ENCODE measurements at places on chromosomes 4 and X.

GRCh38 chr4:56427179-56427578 is 8.2 kb downstream of the PPAT start:
- DNase-seq, result no peak

GRCh38 chr4:45121426-45121975 is 395.1 kb upstream of the GNPDA2 start:
- no peak for DNase-seq

DNA sequence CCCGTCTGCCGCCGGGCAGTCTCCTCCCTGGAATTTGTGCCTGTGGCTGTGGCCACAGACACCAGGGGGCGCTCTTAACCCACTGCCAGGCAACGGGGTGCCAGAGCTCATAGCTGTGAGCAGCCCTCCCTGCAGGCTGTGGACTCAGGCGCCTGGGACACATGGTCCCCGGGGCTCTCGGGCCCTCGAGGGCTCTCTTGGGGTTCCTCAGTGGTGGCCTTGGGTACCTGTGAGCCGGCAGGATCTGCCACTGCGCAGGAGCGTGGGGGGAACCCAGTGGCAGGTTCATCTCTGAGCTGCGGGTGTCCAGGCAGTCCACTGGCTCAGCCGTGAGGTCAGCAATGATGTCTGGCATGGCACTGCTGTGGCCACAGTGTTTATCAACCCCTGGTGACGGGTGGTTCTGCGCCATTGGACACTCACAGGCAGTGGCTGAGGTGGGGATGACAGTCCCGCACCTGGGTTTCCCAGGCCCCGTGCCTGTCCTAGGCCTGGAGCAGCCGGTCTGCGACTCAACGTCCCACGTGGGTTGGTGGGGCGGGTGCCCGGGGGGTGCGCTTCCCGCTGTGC is 37.2 kb downstream of the PCGF3 start:
- DNase-seq, result no peak

DNA sequence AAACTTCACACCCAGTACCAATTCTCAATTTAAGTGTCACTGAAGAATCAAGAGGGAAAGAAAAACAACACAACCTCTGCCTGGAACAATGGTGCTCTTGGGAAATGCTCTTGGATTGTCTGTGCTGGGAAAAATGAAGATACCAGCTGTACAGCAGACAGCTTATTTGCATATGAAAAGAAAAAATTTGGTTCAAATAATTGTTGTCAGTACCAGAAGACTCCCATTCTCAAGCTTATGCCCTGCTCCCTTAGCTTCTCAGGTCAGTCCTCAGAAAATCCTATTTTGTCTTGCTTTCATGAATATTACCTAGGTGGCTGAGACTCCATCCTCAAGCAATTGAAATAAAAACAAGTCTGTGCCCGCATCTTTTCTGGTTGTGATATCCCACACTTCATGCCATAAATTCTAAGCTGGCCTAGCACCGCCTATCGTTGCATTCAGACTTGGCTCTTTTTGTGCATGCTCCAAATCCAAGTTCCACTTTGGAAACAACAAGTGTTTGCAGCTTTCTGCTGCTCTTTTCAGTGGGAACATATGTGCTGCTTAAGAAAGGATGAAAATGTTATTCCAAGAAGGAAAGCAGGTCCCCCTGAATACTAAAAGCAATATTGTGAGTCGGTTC is 431.6 kb downstream of the INPP4B start:
- no peak for DNase-seq

- no peak for DNase-seq
Measured at GRCh38 chrX:44927398-44927797, 54.4 kb downstream of the KDM6A start.

GRCh38 chrX:150361070-150361776 is 1.9 kb upstream of the MAMLD1 start:
- DNase-seq, result no peak

- DNase-seq, result no peak
Measured at GRCh38 chrX:28015993-28016392, 34.7 kb upstream of the DCAF8L1 start.

DNA sequence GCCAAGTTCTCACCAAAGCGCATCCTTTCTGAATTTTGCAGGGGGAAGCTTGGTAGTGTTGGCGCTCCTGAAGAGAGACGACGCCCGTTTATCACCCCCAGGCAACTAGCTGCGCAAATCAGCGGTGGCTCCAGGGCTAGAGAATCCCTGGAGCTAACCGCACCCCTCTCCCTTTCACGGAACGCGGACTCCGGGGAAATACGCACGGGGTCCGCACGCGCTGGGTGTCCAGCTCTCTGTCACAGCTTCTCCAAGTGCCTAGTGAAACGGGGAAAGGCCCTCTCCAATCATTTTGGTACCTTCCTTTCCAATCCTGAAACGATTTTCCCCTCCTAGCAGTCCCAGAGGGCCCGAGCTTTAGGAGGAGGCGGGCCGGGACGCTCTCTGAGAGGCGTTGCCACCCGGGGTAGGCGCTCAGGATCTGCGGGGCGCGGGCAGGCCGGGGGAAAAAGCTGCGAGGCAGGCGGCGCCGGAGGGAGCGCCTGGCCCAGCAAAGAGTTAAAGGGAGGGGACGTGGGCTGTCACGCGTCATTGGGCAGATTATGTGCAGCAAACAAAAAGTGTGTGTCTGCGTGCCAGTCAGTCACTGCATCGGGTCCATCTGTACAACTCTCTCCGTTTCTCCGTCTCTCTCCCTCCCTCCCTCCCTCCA is at the start of gene PRDM8:
Gene PRDM8 (plus strand): TSS at position 582 of the 652 bp plus-strand sequence. CDS start 2,578 bp downstream, outside the sequence.
- no peak for DNase-seq

DNA sequence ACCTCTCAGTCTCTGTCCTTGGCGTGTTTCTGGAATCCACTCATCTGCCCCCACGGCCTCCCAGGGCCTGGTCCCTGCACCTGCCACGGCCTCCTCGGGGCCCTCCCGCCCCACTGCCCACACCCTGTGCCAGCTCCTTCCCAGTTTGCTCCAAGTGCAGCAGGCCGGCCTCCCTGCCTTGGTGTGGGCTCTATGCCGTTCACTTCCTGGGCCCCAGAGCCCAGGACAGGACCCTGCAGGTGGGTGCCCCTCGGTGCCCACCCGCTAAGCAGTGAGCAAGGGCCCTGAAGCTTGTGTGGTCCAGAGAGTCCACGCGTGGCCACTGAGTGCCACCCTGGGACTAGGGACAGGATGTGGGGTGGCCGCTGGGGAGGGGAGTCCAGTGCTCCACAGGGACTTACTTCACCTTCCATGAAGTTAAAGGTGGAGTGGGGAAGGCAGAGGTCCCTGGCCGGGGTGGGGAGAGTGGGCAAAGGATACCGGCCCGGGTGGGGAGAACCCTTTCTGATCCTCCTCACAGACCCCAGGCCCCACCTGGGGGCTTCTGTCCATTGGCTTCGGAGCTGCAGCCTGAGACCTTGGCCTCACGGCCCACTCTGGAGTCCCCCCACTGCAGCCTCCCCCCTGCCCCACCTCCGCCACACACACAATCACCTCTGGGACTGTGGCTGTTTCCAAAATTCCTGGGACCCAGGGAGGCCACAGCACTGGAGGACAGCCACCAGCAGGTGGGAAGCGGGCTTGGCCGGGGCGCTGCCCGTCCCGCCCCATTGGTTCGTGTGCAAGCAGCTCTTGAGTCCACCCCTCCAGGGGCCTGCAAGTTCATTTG is 60.0 kb upstream of the NKX1-1 start:
- no peak for DNase-seq

DNA sequence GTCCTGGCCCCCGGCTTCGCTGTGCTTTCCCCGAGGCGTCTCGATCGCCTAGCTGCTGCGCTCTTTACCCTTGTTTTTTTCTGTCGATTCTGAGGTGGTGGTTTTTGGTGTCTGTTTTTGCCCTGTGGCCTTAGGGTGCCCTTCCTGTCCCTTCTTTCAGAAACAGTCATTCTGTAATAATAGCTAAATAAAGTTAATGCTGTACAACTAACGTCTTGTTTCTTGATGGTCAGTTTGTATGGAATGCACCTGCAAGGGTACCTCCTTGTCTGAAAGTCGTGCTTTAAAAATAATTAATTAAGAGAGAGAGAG is 686 bp downstream of the FIP1L1 start:
- no peak for DNase-seq

DNA sequence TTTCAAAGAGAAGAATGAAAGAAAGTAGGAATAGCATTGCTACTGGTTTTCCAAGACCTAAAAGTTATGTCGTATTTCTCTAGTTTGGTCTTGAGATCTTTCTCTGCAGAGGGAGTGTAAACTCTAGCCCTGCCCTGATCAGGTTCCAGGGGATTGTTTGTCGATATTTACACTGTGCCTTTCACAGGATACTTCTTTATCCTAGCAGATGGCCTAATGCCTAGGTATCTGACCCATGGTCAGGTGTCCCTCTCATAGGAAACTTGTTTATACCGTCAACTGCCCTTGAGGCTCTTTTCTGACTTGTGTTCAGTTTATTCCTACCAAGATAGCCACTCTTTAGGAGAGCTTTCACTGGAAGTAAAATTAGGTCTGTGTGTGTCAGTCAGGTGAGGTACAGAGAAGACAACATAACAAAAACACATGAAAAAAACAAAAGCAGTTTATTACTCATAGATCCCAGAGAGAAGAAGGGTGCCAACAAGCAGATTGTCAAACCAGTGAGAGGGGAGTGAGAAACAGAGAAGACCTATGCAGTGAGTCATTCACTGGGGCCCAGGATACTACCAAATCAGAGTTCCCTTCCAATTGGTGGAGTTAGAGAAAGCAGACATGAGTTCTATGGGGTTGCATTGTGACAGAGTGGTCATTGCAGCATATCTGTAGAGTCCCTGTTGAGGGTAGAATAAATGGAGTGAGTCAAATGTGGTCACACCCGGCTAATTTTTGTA is 40.6 kb upstream of the THOC2 start:
- no peak for DNase-seq
